ENCODE measurements at places on chromosomes 4 and X.

DNA sequence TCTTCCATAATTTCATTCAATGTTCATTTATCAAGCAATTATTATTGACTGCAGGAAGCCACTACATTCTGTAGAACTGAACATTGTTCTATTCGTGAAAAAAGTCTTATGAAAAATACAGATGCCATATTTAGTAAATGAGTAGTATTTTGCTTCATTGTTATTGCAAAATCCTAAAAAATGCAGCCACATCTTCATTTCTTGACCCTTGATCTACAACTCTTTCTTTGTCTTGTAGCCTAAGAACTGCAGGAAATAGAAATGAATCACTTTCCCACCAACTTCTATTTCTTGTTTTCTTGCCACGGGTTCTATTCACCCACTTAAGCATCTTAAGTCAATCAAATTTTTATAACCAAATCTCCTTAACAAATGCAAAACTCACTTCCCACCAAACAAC is 63.3 kb downstream of the KCNIP4 start:
- no peak for DNase-seq

GRCh38 chrX:132071254-132071653 is 48.2 kb downstream of the STK26 start:
- DNase-seq = no peak

DNA sequence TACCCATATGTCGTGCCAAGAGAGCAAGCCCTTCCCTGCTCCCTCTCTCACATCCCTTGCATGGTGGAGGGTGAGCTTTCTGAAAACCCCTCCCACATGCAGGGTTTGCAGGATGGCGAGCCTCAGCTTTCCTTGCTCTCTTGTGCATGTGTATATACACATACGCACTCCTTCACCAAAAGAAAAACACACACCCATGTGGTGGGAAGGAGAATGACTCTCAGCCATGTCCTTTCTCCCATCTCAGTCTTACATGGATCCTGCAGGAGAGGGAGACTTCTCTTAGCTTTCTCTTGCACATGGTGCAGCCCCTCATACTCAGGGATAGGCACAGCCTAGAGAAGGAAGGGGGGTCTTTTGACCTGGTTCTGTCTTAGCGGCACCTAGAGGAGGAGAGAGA is 81.1 kb downstream of the CLCN5 start:
- DNase-seq = no peak

- no peak for DNase-seq
Measured at GRCh38 chr4:183445097-183445428, 627 bp downstream of the CDKN2AIP start.

GRCh38 chr4:153639833-153640802 is 44.0 kb upstream of the TLR2 start:
- no peak for DNase-seq

GRCh38 chr4:137866671-137867070 is 334.4 kb upstream of the PCDH18 start:
- no peak for DNase-seq

- no peak for DNase-seq
Measured at GRCh38 chr4:86818841-86819240, 30.3 kb downstream of the SLC10A6 start.

- no peak for DNase-seq
Measured at GRCh38 chr4:141403782-141404181, 183.1 kb downstream of the ZNF330 start.

DNA sequence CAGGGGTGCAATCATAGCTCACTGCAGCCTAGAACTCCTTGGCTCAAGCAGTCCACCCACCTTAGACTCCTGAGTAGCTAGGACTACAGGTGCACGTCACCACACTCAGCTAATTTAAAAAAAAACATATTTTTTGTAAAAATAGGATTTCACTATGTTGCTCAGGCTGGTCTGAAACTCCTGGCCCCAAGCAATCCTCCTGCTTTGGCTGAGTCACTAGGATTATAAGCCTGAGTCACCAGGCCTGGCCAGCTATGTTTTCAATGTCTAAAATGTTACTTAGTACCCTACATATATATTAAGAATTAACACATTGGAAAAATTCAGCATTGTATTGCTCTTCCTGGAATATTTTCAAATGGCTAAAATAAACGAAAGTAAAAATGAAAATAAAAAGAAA is 37.5 kb downstream of the PNPLA4 start:
- no peak for DNase-seq

- no peak for DNase-seq
Measured at GRCh38 chr4:111031001-111031579, 408.2 kb upstream of the PITX2 start.

DNA sequence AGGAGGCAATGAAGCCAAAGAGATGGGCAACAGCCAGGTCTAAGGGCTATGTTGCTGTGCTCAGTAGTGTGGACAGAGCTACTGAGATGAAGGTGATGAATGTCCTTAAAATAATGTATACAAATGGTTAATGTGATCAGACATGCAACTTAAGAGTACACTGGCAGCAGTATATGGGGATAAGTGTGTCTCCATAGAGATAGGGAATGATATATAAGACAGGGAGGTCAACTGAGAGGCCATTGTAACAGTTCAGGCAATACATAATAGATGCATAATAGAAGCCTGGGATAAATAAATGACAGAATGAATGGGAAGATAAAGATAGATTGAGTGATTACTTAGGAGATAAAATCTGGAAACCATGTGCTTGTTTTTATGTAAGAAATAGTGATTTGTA is 250.0 kb downstream of the CFAP299 start:
- DNase-seq = no peak

- DNase-seq = no peak
Measured at GRCh38 chrX:1305411-1305810, 31.2 kb upstream of the IL3RA start.

DNA sequence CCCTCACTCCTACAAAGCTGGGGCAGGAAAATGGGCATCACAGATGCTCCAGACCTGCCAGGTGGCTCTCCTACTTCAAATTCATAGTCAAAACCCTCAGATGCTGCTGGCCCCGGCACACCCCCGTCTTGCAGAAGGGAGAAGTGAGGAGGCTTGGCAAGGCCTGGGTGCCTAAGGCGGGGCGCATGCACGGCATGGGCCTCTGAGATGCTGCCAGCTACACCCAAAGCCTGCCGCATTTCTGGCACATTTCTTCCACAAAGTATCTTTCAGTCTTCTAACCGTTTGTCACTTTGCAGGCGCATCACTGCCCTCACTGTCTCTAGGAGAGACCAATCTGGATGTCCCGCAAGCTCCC is 19.6 kb downstream of the WDR1 start:
- no peak for DNase-seq

DNA sequence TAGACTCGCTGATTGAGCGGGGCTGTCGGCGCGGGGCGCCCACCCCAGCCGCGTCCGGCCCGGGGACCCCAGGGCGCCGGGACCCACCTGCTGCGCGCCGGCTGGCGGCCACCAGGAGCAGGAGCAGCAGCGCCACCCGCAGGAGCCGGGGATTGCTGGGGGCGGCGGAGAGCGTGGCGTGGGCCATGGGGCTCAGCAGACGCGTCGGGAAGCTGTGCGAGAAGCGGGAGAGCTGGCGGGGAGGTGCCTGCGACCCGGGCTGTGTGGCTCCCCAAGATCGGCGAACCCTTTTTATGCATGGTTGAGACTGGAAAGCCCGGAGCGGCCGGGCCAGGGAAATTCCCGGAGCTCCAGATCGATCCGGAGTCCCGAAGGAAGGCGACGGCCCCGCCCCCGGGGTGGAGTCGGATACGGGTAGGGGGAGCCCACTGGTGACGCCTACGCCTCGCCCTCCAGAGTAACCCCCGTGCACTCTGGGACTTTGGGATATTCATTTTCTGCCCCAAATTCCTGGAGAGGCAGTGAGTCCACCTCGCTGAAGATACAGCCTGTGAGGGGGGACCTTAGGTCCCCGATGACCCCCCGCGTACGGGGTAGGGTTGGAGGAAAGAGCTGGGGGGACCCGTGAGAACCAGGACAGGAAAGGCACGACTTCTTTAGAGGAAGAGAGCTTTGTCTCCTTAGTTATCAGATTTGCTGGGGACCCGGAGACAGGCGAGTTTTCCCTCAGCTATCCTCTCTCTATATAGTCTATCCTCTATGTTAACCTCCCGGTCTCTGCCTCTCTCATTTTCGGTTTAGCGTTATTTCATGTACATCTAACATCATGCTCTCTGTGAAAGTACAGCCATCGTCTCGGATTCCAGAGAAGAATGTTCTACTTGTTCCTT is at the start of gene CXCL3:
Gene CXCL3 (minus strand): TSS at position 265 of the 890 bp plus-strand sequence. CDS start 78 bp downstream, at position 187.
- peak; percentile 4 for DNase-seq

GRCh38 chr4:91838181-91838861 is 465.4 kb upstream of the GRID2 start:
- no peak for DNase-seq

DNA sequence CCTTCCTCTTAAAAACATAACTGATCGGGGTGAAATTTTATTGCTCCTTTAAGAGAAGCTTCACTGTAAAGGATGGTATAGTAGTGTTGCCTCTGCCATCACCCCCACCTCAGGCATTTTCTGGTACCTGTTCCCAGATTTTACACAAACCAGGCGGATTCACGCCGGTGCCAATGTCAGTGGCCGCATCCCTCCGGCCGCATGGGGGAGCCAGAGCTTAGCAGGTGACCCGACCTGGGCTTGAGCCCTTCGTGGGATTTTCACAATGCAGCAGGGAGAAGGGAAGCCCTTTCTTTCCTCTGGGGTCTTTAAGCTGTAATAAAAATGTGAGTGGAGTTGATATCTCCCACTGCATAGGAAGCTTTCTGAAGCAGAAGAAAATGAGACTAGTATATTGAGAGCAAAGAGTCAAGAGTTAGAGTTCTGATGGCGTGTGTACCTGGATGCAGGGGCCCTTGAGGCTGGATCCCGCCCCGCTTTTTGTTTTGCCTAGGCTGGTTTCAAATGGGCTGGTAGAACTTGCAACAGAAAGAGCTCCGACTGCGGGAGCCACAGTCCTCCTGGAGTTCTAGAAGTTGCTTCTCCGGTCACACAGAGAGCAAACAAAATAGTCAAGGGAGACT is 59.4 kb downstream of the POLR2B start:
- peak; percentile 5 for DNase-seq

GRCh38 chr4:156792462-156793085 is 179.0 kb downstream of the PDGFC start:
- no peak for DNase-seq

- no peak for DNase-seq
Measured at GRCh38 chr4:156884183-156884582, 87.4 kb downstream of the PDGFC start.

- no peak for DNase-seq
Measured at GRCh38 chr4:123628288-123628687, 231.7 kb downstream of the SPRY1 start.

DNA sequence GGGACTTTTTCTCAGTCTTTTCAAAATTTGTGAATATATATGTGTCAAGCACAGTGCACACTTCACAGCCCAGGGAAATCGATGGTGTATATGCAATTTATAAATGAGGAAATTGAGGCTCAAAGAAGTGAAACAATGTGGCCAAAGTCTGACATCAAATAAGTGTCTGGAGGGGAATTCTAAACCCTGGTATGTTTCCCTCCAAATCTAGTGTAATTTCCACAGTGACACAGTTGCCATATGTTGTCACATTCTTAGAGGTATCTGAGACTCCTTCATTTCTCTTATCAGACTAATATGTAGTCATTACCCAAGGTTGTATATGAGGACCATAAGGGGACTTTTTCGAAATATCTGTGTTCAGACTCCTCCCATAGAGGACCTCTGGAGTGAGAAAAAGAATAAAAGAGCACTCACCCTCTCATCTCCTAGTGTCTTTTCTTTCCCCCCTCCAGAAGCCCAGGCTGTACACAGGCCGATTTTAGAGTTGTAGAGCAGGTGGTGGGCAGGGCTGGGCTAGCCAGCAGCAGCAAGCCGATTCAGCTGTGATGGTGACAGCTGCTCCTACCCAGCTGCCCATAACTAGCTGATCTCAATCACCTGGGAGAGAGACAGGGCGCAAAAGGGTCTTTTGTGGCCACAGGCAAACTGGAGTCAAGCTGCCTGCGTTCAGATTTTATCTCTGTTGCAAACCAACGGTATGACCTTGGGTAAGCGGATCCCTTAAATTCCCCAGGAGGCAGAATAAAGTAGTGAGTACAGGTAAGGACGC is 55.1 kb downstream of the CLCN5 start:
- DNase-seq = no peak

Measured in stimulated activated CD4-positive, alpha-beta T cell treated with anti-CD3 and anti-CD28 coated beads, Interleukin-4, amount 100 ng/mL, for 1 hour (primary cell).